ENCODE measurements at places on chromosomes 3 and 15. TPM values are rescaled to one million over a fixed set of nuclear protein-coding genes. Genes with fewer than 3 reads are reported as not detected.

IGSF10 gene
- total RNA-seq = 0.10 TPM

MON1A gene
- 12.9 TPM for total RNA-seq

MRPL46 gene
- 31.3 TPM for total RNA-seq

CCDC39 gene
- total RNA-seq = not detected

LINGO1 gene
- total RNA-seq = 18.2 TPM

HCLS1 gene
- 0.85 TPM for total RNA-seq

FAM240A gene
- total RNA-seq = not detected

CAPN3 gene
- 0.31 TPM for total RNA-seq

SPRED1 gene
- 29.6 TPM for total RNA-seq

GPR27 gene
- 0.15 TPM for total RNA-seq

CYP11A1 gene
- 0.57 TPM for total RNA-seq

KNG1 gene
- 0.23 TPM for total RNA-seq

ISLR gene
- total RNA-seq = 0.28 TPM

GPR149 gene
- not detected for total RNA-seq

DUOX1 gene
- 0.31 TPM for total RNA-seq

MSL2 gene
- 35.6 TPM for total RNA-seq

C3orf20 gene
- total RNA-seq = not detected

DPPA4 gene
- total RNA-seq = 0.26 TPM

CDC25A gene
- 12.8 TPM for total RNA-seq

COL6A5 gene
- not detected for total RNA-seq

ROBO2 gene
- total RNA-seq = 1.3 TPM

PYGO1 gene
- 2.4 TPM for total RNA-seq

ADCY5 gene
- 1.4 TPM for total RNA-seq

HRG gene
- not detected for total RNA-seq

LRRN1 gene
- 0.13 TPM for total RNA-seq

SLC6A20 gene
- 0.28 TPM for total RNA-seq

STAB1 gene
- 0.39 TPM for total RNA-seq

RFT1 gene
- 21.0 TPM for total RNA-seq

SMCO1 gene
- total RNA-seq = not detected

RHOV gene
- total RNA-seq = 4.2 TPM

TBL1XR1 gene
- total RNA-seq = 192 TPM

CASR gene
- not detected for total RNA-seq

FBXO40 gene
- total RNA-seq = not detected

SI gene
- not detected for total RNA-seq

ZBTB11 gene
- 20.1 TPM for total RNA-seq

TMEM212 gene
- total RNA-seq = not detected

MUSTN1 gene
- 0.49 TPM for total RNA-seq

CELF6 gene
- total RNA-seq = not detected

DLL4 gene
- 0.31 TPM for total RNA-seq

C3orf22 gene
- total RNA-seq = not detected

AHSG gene
- total RNA-seq = 0.85 TPM

TNFAIP8L3 gene
- 1.0 TPM for total RNA-seq

BFSP2 gene
- total RNA-seq = 0.67 TPM

RTF1 gene
- 43.5 TPM for total RNA-seq

RYK gene
- total RNA-seq = 82.7 TPM

CXCR6 gene
- not detected for total RNA-seq

All from Panc1 (cell line).